T-helper 2 cell (primary cell): ENCODE measurements at places on chromosomes 3 and 15.
A peak's percentile ranks its signal among the peaks of the same experiment; 100 is the strongest.

GRCh38 chr15:100929641-100930042, 10.5 kb downstream of the LRRK1 start:
- no peak for DNase-seq

DNA sequence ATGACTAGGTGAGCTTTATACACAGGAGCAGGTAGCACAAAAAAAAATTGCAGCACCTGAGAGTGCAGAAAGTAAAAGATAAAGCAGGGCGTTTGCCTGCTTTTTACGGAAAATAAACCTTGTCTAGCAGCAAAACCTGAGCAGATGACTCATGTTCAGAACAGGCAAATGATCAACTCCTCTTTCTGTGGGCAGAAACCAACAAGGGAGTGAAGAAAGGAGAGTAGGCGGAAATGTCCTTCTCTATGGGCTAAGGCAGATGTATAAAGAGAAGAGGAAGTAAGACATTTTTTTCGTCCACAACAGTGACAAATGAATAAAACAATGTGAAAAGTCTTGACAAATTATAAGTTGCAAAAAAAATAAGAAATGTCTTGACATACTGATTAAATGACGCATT, 24.5 kb upstream of the GMNC start:
- DNase-seq: no peak

DNA sequence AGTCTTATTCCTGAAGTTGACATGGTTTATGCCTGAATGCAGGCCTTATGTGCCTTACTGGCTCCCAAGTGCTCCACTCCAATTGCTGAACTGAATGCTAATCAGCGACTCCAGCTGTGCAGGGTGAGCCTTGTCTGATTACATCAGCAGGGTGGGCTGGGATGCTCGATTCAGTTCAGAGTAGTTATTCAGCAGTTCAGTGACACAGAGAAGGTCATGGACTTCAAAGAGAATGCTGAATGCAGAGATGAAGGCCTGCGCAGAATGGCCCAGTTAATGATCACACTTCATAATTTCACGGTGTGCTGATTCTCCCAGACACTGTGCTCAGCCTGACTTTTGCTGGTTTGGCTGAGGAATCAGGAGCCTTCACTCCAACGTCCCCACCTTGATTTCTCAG, 63.6 kb downstream of the CLDN1 start:
- DNase-seq: no peak

GRCh38 chr3:157594413-157594812, 91.2 kb upstream of the VEPH1 start:
- no peak for DNase-seq

DNA sequence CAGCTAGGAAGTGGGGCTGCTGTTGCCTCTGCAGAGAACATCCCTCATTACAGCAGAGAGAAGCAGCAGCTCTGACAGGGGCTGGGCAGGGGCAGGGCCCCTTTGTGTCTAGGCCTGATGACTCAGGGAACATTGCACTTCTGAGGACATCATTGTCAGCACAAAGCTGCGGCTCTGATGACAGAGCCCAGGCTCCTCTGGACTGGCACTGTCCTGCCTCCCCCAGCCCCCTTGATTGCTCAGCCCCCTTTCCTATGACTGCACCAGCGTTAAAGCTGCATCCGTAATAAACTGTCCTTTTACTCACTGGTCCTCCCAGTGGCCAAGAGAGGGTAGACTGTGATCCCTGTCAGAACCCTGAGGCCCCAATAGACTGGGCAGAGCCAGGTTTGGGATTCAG, 18.3 kb downstream of the TRH start:
- DNase-seq: no peak

DNA sequence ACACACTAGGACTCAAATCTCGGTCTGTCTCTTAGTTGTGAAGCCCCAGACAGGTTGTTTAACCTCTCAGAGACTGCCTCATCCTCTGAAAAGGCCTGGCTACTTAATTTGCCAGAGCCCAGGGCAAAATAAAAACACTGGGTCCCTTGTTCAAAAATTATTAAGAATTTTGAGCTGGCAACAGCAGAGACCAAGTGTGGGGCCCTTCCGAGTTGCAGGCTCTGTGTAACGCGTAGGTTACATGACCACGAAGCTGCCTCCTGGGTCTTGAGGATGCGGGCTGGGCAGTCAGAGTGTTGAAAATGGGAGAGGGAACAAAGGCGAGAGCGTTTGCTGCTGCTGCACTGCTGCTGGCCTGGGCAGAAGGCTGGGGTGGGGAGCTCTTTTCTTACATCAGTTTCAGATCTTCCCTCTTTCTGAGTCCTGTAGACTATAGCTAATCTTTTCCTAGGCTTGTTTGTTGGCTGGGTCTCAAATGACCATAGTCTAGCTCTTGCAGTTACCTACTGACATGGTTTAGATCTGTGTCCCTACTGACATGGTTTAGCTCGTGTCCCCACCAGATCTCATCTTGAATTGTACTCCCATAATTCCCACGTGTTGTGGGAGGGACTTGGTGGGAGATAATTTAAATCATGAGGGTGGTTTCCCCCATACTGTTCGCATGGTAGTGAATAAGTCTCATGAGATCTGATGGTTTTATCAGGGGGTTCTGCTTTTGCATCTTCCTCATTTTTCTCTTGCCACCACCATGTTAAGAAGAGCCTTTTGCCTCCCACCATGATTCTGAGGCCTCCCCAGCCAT, 49.9 kb downstream of the CLEC3B start:
- no peak for DNase-seq

DNA sequence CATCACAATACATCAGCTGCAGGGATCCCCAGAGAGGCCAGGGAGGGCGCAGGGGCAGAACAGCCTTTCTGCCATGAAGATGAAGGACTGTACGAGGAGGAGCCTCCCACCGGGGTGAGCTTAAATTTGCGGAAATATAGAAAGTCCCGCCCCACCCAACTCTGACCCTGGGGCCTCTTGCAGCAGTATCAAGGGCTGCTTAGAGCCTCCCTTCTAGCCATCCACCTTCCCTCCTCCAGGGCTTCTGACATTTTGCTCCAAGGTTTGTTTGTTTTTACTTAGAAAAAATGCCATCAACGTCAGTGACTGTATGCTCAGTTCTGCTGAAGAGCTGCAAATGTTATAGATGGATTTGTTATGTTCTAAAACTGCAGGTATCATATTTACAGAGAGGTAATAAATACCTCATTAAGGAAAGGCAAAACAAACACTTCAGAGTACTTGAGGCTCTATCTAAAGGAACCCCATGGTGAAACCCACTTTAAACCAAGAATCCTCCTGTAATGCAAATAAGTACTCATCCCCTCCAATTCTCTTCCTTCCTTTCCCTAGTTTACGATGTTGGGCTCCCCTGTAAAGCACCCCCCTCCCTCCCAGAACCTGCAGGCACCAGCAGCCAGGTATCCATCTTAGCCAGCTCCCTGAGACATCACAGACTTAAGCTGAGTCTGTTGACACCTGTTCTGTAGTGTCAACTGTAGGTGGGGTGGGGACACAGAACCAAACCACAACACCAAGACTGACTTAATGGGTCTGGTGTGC, 30.5 kb downstream of the RFTN1 start:
- DNase-seq: peak; percentile 30

- DNase-seq: no peak
These were observed 64.2 kb downstream of the FAM43A start for GRCh38 chr3:194749631-194750490.

GRCh38 chr3:157786211-157786610, 283.0 kb upstream of the VEPH1 start:
- DNase-seq: no peak

DNA sequence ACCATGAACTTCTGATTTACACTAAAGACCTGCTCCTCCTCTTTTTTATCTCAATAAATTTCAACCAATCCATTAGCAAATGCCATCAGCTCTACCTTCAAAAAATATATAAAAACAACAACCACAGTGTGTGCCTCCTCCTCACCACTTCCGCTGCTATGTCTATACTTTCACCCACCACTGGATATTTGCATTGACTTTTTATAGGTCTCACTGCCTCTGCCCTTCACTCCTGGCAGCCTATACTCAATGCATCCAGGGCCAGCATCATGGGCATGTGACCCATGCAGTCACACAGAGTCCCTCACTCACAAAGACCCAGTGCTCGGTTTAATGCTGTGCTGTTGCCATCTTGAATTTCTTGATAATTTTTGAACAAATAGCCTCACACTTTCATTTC, 53.5 kb upstream of the CCDC54 start:
- DNase-seq: no peak

GRCh38 chr3:111598552-111598951, 3.4 kb upstream of the ZBED2 start:
- DNase-seq: no peak

DNA sequence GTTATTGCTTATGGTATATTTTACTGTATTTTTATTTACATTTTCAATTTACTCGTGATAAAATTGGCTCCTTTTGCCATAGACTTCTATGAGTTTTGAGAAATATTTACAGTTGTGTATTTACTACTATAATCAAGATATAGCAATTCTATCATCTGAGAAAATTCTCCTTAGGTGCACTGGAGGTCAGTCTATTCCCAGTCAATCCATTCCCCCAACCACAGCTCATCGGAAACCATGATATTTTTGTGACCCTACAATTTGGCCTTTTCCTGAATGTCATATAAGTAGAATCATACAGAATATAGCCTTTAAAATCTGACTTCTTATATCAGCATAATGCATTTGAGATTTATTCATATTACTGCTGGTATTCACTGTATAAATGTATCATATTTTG, 114.7 kb upstream of the LRTM1 start:
- DNase-seq: no peak

- no peak for DNase-seq
These were observed at the start of gene LCTL for GRCh38 chr15:66565741-66566144. TSS of gene LCTL (minus strand) at chr15:66565998. CDS start at chr15:66565365, 633 bp downstream.

DNA sequence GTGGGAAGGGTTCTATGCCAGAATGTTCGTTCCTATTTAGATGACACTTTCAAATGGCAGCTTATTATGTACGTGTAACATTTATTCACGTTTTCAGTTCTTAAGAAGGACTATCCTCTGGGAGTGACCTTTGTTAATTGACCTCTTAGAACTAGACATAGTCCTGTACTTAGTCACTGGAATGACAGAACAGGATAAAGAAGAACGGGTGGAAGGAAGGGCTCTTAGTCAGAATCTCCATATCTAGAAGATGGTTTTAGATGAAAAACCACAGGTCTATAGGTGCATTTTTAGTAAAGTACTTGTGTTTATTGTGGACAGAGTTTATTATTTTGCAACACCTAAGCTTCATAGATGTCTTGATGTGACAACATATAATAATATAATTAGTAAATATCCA, 6.5 kb downstream of the METTL6 start:
- no peak for DNase-seq

- no peak for DNase-seq
These were observed 8.5 kb downstream of the MESP2 start for GRCh38 chr15:89784686-89784960.

GRCh38 chr3:151226088-151226563, 23.1 kb upstream of the GPR171 start:
- DNase-seq: no peak

- DNase-seq: no peak
These were observed 179.0 kb downstream of the P3H2 start for GRCh38 chr3:189941679-189942078.

GRCh38 chr3:33980252-33980651, 181.8 kb downstream of the PDCD6IP start:
- no peak for DNase-seq

- no peak for DNase-seq
These were observed 46.5 kb upstream of the SACM1L start for GRCh38 chr3:45642731-45643152.

DNA sequence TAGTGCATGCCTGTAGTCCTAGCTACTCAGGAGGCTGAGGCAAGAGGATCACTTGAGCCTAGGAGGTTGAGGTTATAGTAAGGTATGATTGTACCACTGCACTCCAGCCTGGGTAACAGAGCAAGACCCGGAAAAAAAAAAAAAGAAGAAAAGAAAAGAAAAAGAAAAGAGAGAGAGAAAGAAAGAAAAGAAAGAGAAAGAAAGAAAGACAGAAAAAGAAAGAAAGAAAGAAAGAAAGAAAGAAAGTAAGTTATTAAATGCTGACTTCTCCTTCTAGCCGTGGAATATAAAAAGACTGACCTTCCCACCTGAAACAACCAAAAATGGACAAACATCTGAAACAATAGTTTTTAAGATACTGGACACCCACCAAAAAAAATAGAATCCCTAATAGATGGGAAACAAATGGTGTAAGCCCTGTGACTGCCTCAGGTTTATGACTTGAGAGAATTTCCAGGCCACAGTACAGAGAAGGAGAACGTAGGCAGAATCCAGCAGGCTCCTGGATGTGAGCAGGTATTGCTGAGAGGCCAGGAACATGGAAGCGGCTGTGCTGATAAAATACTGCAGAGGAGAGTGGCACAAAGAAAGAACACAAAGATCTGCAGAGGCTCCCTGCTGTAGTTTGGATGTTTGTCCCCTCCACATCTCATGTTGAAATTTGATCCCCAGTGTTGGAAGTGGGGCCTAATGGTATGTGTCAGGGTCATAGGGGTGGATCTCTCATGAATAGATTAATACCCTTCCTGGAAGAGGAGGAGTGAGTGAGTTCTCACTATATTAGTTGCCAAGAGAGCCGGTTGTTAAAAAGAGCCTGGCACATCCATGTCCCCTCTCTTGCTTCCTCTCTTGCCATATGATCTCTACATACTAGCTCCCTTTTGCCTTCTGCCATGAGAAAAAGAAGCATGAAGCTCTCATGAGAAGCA, 41.8 kb upstream of the PRSS50 start:
- DNase-seq: no peak

DNA sequence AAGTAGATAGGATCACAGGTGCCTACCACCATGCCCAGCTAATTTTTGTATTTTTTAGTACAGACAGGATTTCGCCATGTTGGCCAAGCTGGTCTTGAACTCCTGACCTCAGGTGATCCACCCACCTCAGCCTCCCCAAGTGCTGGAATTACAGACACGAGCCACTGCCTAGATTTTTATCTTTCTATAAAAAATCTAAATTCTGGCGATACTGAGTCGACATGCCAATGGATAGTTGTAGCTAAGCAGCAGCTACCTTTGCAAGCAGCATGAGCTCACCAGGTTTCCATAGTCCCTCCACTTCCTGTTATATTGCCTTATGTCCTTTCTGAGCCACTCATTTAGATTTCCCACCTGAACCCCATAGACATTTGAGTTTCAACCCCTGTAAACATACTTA, 13.1 kb upstream of the FMN1 start:
- DNase-seq: no peak

DNA sequence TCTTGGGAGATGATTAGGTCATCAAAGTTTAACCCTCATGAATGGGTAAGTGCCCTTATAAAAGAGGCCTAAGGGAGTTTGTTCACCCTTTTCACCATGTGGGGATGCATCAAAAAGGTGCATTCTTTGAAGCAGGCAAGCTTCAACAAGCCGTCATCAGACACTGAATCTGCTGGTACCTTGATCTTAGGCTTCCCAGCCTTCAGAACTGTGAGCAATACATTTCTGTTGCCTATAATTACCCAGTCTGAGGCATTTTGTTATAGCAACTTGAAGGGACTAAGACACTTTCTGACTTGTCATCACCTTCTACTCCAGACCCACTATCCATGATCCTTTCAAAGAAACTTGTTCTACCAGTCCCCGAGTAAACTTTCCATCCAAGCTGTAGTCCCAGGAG, 44.6 kb upstream of the LRRC58 start:
- no peak for DNase-seq
